ENCODE measurements at places on chromosomes 12 and 14.

GRCh38 chr12:30696103-30696408 lies 387 bp upstream of the IPO8 start:
- no peak for DNase-seq

GRCh38 chr14:90136904-90137303 lies 75.1 kb downstream of the KCNK13 start:
- no peak for DNase-seq

GRCh38 chr14:36208690-36209278 lies 32.3 kb upstream of the PTCSC3 start:
- no peak for DNase-seq

DNA sequence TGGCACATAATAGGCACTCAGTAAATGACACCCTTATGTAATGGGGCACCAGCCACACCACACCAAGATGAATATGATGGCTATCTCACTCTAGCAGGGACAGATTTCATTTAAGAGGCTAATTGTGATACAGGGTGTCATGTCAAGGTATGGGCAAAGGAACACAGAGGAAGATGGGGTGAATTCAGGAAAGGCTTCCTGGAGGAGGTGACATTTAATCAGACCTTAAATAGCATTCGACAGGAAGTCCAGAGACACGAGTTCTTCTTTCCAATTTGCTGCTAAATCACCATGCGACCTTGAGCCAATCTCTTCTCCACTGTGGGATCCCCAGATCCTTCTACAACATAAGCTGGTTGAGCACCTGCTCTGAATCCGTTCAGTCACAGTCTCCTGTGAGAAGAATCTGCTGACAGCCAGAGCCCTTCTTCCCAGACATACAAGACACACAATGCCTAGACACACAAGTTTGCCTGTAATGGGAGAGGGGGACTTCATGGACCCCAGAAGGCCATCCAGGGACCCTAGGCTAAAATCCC lies 1.5 kb upstream of the DTX1 start:
- DNase-seq = no peak

DNA sequence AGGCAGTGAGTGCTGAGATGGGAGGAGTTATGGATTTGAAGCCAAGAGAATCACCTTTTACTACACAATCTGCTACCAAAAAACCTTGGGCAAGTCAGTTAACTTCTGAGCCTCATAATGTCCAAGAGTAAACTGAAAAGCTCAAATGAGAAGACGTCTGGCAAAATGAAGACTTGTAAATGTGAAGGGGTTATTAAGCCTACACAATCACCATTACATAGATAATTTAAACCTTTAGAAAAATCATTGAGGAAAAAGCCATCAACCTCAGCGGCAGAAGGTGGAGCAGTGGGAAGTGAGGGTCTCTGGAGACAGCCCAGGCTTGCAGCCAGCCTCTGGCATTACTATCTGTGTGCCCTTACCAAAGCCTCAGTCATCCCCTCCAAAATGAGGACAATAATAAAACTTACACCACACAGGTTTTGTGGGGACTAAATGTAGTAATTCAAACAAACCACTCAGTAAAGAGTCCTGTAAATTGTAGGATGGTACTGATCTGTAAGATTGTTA lies 50.5 kb upstream of the CCDC175 start:
- no peak for DNase-seq

DNA sequence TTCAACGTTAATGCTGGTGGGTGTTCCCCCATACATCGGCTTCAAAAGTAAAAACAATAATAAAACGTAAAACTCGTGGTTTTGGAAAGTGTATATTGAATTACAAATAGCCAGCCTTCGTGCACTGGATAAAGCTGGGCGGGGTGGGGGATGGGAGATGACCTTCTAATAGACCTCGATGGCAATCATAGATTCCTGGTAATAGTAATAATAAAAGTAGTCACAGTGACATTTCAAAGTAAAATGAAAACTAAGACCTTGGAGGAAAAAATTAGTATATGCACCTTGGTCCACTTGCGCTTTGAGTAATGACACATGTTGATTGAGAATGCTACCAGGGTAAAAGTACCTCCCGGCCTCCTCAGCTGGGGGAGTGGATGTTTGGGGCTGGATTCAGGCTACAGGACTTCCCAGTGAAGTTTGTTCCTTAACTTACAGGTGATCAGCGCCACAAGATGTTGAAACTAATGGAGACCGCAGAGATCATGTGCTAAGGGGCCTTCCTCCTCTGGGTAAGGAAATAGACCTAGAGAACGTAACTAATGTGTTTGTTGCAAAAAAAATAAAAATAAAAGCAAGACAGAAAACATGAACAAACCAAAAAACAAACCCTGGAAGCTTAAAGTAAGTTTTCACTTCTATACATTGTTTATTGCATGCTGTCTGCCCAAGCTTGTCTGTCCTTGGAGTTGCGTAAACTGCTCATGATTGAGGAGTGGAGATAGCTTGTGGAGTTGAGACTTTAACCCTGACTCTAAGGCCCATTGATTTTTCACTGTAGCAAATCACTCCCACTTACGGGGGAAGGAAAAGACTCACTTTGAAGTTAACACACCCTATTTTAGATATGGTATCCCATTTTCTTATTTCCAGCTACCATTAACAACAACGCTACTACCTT lies 907 bp upstream of the LRIG3 start:
- no peak for DNase-seq

DNA sequence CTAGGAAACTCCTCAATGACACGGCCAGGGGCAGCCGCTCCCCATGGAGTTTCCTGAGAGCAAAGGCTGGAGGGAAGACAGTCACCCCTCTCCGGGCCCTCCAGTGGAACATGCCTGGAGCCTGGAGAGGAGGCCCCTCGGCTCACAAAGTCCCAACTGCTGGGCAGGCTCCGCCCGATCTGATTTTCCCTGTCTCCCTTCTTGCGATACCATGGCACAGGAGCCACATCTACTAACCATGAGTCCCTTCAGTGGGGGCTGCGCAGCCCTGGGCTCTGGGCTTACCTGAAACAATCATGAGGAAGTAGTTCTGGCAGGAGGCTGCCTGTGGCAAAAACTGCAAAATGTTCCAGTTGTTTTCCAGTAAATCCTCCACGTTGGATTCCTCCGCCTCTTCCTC lies 15.3 kb downstream of the P2RX2 start:
- no peak for DNase-seq

DNA sequence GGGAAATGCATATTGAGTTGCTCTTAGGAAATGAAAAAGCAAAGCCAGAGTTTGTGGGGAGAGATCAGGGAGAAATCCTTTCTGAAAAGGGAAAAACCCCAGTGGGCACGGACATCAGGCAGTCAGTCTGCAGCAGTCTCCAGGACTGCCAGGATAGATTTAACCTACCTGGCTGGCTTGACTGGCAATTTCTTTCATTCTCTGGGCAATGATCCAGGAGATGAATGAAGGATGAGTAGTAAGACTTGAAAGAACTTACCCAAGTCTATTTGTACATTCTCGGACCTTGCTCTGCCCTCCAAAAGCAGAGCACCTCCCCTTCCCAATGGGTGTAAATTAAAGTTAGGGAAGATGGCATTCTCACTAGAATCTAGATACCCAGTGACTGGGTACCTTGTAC lies 42.9 kb downstream of the CMAS start:
- no peak for DNase-seq

GRCh38 chr12:103688376-103689063 lies 101.4 kb downstream of the STAB2 start:
- no peak for DNase-seq

- DNase-seq = no peak
Observed at GRCh38 chr12:1758887-1759286, 61.5 kb upstream of the LRTM2 start.

- no peak for DNase-seq
Observed at GRCh38 chr12:126856958-126857357, 1410.0 kb upstream of the TMEM132C start.

- DNase-seq = no peak
Observed at GRCh38 chr12:64730588-64730969, 28.6 kb downstream of the GNS start.

DNA sequence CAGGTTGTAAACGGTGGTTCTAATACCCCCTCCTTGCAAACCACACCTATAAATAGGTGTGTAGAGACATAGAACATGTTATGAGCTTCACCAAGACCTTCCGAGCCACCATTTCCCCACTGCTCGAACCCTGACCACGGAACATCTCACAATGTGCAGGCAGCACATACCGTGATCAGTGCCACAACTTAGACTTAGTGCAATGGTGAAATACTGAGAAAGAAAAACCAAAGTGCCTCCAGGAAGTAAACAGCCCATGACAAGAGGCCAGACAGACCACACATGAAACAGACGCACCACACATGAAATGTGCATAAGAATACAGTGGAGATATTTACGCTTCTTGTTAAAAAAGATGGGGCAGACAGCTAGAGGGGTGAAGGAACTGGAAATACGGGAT lies 166.9 kb upstream of the CCND2 start:
- DNase-seq = peak; percentile 26

DNA sequence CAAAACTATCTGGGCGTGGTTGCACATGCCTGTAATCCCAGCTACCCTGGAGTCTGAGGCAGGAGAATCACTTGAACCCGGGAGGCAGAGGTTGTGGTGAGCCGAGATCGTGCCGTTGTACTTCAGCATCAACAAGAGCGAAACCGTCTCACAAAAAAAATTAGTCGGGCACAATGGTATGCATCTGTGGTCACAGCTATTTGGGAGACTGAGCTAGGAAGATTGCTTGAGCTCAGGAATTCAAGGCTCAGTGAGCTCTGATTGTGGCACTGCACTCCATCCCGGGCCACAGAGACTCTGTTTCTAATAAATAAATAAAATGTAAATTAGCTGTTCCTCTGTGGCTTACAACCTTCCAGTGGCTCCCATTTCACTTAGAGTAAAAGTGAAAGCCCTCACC lies 28.0 kb downstream of the RCOR1 start:
- no peak for DNase-seq

DNA sequence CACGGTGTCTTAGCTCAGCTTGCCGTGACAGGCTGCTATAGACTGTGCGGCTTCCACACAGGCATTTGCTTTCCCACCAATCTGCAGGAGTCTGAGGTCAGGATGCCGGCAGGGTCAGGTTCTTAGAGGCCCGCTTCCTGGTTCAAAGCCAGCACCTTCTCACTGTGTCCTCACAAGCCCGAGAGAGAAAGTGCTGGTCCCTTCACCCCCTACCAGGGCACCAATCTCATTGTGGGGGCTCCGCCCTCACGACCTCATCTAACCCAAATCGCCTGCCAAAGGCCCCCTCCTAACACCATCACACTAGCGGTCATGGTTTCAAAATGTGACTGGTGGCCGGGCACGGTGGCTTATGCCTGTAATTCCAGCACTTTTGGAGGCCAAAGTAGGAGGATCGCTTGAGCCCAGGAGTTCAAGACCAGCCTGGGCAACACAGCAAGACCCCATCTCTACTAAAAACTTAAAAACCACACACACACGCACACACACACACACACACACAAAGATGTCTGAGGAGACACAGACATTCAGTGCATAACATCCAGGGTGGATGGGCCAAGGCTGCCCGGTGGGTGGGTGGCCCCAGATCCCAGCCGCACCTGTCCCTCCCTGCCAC lies 26.8 kb downstream of the MMP17 start:
- DNase-seq = no peak

DNA sequence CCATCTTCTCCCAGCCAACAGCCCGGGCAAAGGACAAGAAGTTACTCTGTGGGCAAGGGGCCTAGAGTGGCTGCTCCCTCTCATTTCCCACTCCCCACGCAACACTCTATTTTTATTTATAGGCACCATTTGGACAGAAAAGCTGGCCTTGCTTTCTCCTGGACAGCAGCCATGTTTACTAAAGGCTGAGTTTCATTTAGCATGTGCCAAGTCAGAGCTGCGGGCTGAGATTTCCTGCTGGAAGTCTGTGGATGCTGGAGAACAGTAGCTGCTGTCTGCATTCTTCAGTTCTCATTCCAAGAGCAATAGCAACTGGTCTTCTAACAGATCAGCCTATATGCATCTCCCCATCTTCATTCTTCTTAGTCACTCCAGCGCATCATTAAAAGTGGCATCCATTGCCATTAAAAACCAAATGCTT lies 8.3 kb downstream of the COL2A1 start:
- no peak for DNase-seq

- DNase-seq = no peak
Observed at GRCh38 chr12:104748356-104748755, 209.7 kb downstream of the SLC41A2 start.

DNA sequence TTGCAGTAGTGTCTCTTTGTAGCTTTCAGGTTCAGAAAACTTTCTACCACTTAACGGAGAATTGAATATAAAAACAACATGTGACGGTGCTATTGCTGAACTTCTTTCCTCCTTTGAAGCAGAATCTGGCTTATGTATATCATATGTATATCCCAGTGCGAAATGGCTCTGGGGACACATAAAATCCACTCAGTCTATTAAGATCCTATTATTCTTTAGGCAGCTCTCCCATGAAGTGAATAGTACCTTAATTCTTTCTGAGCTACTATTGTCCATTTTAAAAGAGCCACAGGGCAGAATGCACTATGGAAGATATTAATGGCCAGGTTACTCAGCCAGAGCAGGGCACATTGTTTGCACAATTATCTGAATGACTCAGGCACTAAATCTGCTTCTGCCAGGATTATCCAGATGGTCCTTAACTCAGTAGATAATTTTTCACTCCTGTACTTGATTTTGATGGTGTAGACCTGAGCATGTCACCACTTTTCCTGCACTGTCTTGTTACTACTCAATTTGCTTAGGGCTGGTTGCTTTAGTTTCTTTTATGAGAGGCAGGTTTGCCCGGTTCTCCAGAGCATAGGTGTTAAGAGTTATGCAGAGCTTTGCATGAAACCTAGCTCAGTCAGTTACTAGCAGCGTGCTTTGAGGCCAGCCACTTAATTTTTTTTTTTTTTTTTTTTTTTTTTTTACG lies 5.5 kb downstream of the CNTN1 start:
- DNase-seq = no peak

DNA sequence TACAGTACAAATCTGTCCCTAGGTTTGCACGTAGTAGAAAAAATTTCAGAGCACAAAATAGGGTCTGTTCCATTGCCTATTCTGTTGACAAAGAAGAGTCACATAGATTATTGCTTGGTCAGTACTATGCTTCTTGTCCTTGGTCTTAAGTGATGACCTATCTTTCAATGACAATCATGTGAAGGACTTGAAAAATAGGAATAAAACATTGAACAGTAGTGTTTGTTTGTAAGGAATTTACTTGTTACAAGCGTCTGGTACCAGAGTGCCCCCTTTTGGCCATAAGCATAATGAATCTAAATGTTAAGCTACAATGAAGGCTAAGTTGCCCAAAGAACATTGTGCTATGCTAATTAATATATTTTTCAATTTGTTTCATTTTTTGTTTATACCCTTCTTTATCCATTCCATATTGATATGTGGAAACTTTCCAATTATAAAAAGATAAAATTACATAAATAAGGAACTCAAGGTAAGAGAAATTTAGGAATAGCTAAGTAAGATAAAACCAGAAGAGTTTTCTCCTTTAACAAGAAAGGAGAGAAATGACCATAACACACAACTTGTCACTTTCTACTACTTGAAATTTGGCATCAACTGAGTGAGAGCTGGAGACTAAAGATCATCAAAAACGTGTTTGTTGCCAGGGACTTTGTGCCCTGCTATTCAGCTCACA lies 204.7 kb downstream of the EPS8 start:
- DNase-seq = peak; percentile 51

GRCh38 chr14:54102530-54102929 lies 145.9 kb upstream of the BMP4 start:
- no peak for DNase-seq
